ENCODE measurements at places on chromosomes 7 and 10. TPM values are rescaled to one million over a fixed set of nuclear protein-coding genes. Genes with fewer than 3 reads are reported as not detected.

GIMAP2 gene
- not detected for total RNA-seq

GRCh38 chr10:95795602-95796001 is 39.6 kb downstream of the ENTPD1 start:
- no peak for DNase-seq

DNA sequence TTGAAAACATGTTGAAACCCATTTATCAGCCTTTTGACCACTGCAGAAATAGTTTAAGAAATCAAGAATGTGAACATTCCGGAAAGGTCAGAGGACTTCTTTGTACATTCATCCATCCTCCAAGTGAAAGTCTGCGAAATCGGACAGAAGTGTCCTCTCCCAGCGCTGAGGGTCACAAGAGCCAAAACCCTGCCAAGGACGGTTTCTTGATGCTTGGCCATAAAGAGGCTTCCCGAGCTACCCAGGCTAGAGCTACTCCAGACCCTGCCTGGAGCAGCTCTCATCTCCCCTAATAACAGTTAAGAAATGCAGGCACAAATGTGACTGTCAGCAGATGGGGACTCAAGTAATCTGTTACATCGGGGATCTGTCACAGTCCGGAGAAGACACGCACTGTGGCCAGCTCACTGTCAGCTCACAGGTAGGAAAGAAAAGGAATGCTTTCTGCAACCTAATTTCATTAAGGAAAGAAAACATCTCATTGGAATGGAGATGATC is 4.5 kb upstream of the CYTH3 start:
- no peak for DNase-seq

- DNase-seq = peak; percentile 34
These were observed 60.3 kb downstream of the RASGEF1A start for GRCh38 chr10:43206391-43207235.

DNA sequence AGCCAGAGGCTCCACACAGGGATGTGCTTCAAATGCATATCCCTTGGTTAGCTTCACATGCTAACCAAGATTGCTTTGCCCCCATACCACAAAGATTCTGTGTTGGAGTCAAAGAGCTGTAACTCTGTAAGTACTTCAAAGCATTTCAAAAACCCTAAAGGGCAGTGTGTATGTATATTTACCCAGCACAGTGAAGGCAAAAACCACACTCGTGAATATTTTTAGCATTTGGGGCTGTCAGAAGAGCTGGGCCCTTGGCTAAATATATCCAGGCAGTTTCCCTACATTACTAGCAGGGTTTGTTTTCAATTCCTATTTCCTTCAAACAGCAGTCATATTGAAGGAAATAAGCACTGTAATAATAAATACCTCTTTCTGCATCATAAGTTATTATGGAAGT is 84.2 kb upstream of the STEAP1B start:
- DNase-seq = no peak

Measured in Caco-2 (cell line).